DMS 273 treated with DMSO at 0.1 percent for 48 hours (cell line): ENCODE measurements at places on chromosomes 2 and 18.
A peak's percentile ranks its signal among the peaks of the same experiment; 100 is the strongest.

DNA sequence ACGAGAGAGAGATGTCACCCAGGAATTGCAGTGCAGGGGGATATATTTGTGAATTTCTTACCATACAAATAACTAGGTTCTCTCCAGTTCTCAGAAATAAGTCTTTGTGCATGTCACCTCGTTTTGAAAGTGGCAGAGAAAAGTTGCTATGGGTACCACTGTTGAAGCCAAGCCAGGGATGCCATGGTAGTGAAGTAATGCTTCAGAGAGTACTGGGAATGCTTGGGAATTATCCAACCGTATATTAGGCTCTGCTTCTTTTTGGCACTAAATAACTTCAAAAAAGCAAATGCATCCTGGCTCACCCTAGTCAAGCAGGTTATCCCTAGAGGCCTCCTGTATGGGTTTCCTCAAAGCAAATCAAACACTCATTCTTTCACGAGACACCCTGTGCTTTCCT, 50.7 kb upstream of the DDX18 start:
- DNase-seq = no peak

DNA sequence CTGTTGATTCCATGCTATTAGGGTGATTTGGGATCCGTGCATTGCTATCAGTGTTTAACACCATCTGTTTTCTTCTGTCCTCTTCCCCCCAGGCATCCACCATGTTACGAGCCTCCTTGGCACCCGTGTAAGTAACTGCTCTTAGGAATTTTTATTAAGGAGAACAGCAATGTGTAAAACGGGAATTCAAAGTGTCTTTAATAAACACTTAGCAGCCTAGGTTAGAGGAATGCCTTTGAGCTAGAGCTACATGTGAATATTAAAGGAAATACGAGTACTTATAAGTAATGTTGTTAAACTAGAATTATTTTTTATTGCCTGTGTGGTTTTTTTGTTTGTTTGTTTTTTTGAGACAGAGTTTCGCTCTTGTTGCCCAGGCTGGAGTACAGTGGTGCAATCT, 58.1 kb downstream of the ARMC9 start:
- no peak for DNase-seq

DNA sequence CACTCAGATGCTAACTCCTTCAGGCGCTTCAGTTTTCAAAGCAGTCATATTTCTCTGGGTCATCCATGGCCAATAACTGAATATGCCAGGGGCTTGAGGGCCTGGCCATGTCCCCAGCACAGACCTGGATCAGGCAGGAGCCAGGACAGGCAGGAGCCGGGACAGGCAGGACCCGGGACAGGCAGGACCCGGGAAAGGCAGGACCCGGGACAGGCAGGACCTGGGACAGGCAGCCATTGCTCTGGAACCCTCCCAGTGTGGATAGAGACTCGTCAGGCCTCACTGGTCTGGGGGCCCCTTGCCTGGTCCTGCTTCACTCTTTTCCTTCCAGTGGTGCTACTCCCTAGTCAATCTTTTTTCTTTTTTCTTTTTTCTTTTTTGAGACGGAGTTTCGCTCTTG, 117.5 kb upstream of the TEX51 start:
- no peak for DNase-seq

GRCh38 chr2:11534746-11535484, 1.1 kb downstream of the GREB1 start:
- DNase-seq = no peak

DNA sequence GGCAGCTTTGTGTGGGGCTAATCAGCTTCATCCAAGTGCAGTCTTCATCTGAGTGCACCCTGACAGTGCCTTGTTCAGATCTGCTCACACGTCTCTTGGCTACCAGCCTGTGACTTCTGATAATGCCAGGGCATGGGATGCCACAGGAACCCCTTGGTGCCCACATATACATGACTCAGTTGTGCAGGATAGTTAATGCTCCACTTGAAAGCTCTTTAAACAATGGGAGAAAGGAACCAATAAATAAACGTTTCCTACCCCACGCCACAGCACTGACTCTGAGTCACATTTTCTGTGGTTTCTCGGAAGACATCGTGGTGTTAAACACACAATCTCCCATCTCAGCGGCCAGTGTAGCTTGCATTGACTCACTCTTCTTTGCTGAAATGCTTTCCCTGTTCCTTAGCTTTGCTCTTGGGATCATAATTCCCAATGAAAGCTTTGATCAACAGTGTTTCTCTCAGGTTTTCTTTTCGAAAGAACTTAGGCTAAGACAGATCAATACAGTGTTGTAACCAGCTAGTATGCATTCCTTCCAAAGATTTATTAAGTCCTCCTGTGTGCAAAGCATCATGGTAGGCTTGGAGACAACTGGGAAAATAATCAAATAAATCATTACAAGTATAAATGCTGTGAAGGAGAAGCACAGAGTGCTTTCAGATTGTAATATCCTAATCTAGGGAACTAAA, 142.0 kb downstream of the COPS8 start:
- DNase-seq = no peak

GRCh38 chr2:190529486-190530247, 4.9 kb downstream of the NEMP2 start:
- DNase-seq = no peak

DNA sequence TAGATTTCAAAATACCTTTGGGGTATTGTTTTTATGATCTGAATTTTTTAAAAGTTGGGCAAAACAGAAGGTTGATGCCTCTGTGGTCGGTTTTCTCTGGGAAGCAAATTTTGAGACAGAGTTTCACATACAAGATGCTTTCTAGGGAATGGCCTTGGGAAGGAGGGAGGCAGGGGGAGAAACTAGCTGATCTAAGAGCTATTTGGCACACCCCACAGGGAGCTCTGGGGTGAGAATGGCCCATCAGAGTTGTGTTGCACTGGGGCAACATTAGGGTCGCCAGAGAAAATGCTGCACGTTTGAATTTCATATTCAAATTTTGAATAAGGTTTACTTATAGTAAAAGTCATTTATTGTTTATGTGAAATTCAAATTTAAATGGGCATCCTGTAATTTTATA, 11.9 kb upstream of the ADAM23 start:
- no peak for DNase-seq

DNA sequence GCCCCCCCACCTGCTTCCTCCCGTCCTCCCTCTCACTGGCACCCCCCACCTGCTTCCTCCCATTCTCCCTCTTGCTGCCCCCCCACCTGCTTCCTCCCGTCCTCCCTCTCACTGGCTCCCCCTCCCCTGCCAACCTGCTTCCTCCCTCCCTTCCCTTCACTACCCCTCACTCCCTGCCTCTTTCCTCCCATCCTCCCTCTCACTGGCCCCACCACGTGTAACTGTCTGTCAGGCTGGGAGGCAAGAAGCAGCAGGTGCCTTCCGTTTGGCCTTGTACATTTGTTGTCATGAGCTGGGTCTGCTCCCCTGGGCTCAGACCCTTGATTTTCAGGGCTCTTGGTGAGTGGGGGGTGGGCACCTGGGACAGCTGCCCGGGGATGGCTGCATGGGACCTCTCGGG, 19.1 kb downstream of the RTP5 start:
- no peak for DNase-seq

GRCh38 chr2:178933493-178933892, 116.4 kb downstream of the CCDC141 start:
- peak; percentile 54 for DNase-seq

GRCh38 chr2:213220967-213221603, 63.2 kb upstream of the SPAG16 start:
- no peak for DNase-seq

- DNase-seq = no peak
These were observed 32.5 kb upstream of the CCL20 start for GRCh38 chr2:227780981-227781615.

DNA sequence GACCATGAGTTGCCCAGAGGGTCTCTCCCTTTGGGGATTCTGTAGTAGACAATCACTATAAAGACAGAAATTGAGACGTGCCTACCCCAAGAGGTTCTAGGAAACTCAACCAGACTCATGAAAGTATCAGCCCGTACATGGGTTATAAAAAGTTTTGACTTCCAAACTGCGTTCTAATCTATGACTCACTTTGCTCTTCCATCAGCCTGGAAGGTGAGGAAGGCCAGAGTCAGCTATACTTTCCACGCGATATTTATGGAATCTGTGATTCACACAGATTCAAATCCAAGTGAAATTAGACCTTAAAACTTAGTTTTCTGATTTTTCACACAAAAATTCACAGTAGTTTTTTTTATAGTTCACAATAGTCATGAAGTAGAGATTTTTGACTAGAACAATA, 7.7 kb upstream of the LYPD1 start:
- DNase-seq = no peak

DNA sequence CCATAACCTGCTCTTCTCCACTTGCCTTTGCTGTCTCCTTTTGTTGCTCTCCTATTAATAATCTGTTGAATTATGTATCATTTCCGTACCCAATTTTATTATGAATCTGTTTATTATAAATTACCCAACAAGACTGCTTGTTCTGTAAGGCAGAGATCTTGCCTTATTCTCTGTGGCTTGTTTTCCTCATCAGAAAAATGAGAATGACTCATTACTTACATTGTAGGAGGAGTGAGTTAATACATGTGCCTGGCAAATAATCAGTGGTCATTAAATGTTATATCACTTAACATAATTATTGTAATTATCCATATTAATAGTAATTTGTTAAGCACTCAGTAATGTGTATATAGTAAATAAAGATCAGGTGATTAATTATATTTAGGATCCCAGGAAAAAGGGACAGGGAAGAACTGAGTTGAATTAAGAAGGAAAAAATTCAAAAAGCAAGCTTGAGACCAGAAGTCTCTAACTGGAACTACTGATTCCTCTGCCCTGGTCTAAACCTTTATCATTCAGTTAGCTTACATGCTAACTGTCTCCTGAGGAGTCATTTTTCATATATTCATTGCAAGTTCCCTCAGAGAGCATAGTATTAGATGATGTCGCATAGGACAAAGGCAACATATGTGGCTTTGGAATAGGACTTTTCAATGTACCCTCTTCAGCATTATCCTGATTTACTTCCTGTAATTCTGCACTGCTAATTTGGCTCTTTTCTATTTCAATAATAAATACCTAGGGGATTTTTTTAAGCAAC, 335.7 kb downstream of the GALNT13 start:
- DNase-seq = no peak

GRCh38 chr2:64237266-64237665, 93.0 kb upstream of the PELI1 start:
- no peak for DNase-seq

- DNase-seq = no peak
These were observed 96.4 kb upstream of the FOSL2 start for GRCh38 chr2:28296243-28296642.

GRCh38 chr2:138430181-138430580, 71.4 kb upstream of the SPOPL start:
- DNase-seq = no peak

- DNase-seq = no peak
These were observed 6.6 kb downstream of the DLX2 start for GRCh38 chr2:172095905-172096625.

GRCh38 chr2:184938221-184938985, 340.1 kb downstream of the ZNF804A start:
- no peak for DNase-seq

GRCh38 chr2:25215948-25216679, 47.7 kb upstream of the POMC start:
- no peak for DNase-seq

DNA sequence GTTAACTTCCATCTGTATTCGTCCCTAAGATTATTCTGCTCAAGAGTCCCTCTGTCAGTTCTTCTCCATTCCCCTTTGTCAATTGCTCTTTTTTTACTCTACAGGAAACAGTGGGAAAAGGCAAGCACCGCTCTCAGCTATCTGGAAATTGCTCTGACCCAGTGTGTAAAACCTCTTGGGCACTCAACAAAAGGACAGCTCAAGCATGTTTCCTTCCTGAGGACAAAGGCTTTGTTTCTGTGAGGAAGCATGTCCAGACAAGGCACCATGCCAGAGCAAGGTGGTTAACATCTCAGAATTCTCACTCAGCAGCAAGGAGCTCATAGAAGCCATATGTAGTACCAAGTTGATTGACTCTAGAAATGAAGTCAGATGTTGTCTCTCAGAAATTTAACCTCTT, 735.6 kb downstream of the TSN start:
- DNase-seq = no peak

- no peak for DNase-seq
These were observed 416.8 kb upstream of the DSEL start for GRCh38 chr18:67933271-67933670.

- DNase-seq = no peak
These were observed 11.3 kb upstream of the TTC39C start for GRCh38 chr18:24003288-24003687.

DNA sequence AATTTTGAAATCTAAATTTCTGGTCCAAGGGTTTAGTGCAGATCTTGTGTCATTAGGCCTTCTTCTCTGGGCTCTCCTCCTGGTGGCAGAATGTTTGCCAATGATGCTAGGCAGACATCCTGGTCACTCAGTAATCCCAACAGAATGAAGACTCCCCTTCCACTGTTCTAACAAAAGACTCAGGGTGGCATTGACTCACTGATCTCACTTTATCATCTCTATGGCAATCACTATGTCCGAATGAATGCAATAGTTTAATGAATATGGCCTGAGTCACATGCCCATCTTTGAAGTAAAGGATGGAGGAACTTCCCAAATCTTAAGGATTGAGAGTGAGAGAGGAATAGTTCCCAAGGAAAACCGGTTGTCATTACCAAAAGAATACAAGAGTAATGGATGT, 261.1 kb downstream of the KCNE4 start:
- DNase-seq = no peak
